ENCODE measurements at places on chromosomes 12 and 14.

GRCh38 chr14:67641902-67642749, 22.4 kb downstream of the ARG2 start:
- no peak for DNase-seq

GRCh38 chr12:95736631-95737030, 53.9 kb downstream of the NTN4 start:
- DNase-seq, result no peak

GRCh38 chr12:10065241-10065640, 33.5 kb downstream of the CLEC1A start:
- no peak for DNase-seq

GRCh38 chr12:115382681-115383080, 698.7 kb upstream of the TBX3 start:
- no peak for DNase-seq

DNA sequence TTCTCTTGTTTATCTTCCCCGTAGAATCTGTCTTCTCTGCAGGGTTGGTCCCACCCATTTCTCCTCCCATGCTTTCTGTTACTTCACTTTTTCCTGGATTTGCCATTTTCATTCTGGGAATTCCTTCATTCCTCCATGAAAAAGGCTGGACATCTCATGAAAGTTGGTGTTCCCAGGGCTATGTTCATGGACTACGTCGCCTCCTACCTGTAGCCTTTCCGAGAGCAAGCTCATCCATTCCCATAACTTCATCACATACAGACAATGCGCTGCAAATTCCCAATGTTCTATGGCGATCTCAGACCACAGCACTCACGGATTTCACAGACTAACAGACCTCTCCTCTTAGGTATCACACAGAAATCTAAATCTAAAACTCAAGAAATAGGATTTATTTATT, 217.1 kb downstream of the EXOC5 start:
- no peak for DNase-seq

- DNase-seq, result no peak
Observed at GRCh38 chr12:29640589-29641345, 143.0 kb downstream of the TMTC1 start.

GRCh38 chr12:52782502-52782901, 5.4 kb upstream of the KRT76 start:
- no peak for DNase-seq

GRCh38 chr12:64496839-64497400, 45.0 kb downstream of the TBK1 start:
- no peak for DNase-seq

DNA sequence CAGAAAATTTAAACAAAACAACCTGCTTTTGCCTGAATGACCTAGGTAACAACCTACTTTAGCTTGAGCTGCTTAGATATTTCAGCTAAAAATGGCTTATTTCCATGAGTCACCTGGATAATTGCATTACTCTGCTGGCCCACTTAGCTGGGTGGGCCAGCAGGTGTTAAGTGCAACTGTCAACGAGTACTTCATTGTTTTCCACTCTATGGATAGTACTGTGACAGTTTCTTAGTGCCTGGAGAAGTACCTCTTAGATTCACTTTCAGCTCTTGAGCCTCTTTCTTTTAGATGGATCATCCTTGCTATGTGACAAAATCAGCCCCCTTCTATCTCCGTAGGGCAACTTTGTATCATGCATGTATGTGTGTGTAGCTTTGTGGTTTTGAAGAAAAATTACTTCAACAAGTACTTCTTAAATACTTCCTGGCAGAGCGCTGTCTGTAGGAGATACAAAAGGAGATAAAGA, 368.2 kb upstream of the ATP2B1 start:
- no peak for DNase-seq

DNA sequence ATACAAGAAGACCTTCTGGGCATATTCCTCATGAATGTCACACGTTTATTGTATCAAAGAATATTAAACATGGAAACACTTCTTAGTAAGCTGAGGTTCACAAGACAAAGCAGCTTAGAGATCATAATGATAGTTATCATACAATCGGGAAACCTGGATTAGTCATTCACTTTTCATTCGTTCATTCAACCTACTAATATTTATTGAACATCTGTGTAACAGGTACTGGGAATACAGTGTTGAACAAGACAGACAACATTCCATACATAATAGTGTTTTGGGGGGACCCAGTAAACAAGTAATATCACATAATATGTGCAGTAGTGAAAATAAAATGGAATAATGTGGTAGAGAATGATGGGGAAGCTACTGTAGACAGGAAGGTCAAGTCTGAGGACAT, 100.6 kb upstream of the GRIP1 start:
- no peak for DNase-seq

DNA sequence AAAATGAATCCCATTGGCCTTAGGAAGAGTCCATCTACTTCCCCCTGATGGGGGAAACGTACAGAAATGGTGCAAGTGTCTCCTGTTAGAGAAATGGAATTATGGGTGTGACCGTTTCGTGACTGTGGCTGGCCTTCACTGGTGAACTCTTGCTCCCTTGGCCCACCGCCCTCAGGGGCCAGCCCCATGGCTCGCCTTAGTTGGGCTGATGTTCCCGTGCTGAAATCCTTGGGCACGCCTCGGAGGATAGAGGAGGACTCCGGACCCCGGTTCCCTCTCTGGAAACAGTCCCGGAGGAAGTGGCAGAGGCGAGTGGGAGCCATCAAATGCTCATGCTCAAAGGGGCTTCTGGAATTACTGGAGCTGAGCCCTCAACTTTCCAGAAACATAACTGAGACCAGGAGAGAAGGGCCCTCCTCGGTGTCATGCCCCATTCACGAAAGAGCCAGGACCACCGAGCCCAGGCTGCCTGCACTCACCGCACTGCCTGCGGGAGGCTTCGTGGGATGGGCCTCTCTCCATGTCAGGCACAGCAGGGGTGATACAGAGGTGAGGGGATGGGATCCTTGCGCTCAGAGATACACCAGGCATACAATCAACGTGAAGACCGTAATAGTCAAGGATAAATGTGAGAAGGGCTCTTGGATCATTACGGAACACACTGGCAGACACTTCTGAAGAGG, 10.1 kb upstream of the CACNA2D4 start:
- DNase-seq, result no peak
